Suppressor macrophage (primary cell): ENCODE measurements at places on chromosomes 16 and 17.

DNA sequence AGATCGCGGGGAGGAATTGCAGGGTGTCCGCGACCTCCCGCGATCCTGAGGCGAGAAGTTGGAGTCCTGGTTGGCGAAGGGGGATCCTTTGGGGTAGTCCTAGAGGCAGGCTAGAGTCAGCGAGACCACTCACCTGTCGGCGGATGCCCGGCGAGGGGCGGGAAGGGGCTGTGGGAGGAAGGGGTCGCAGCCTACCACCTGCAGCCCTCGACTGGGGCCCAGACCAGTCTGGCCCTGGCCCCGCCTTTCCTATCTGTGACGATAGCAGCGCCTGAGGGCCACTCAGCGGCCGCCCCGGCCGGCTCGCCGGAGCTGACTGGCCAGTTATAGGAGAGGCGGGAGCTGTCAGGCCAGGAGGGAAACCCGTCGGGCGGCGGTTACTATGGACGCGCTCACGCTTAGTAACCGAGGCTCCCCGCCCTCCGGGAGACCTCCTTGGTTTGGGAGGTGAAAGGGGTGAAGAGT lies at the start of gene TEKT3:
TSS of gene TEKT3 (minus strand) at position 213 of the 465 bp plus-strand sequence. CDS start 10,012 bp downstream, outside the sequence.
- peak; percentile 63 for DNase-seq

- DNase-seq, result no peak
Measured at GRCh38 chr17:65730711-65731169, 169.3 kb upstream of the AXIN2 start.

GRCh38 chr17:7084088-7084487 lies 4.0 kb upstream of the CLEC10A start:
- peak; percentile 68 for DNase-seq

DNA sequence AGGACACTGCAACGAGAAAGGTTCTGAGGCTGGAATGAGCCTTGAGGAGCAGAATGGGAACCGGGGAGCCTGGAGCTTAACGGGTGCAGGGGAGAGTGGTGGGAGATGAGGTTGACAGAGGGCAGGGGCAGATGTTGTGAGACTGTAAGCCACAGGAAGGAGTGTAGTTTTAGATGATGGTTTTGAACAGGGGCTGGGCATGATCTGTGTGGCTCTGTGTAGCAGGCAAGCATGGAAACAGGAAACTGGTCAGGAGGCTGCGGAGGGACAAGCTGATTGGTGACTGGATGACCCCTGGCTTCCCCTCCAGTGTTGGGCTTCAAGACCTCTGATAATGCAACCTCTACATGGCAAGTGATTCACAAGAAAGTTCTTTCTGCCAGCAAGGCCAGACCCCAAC lies 1.4 kb upstream of the CNGB1 start:
- DNase-seq, result no peak

DNA sequence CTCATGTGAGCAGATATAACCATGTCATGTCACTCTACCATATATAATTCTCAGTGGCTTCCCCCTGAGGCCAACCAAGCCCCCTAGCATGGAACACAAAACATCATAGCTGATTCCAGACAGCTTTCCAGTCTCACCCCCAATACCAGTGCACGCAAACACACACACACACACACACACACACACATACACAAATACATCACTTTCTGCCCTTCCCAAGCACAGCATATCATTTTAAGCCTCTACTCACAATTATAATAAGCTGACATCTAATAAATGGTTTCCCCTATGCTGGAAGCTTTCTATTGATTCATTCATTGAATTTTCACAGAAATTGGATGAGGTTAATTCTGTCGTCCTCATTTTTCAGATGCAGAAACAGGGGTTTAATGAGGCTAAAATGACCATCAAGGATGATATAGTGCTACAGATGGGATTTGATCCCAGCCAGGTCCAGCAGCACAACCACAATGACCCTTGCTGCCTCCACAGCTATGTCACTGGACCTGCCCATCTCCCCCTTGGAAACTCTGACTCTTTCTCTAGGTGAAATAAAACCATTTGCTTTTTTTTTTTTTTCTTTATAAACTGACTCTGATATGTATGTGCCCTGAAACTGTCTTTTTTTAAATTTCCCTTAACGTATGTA lies 131.1 kb downstream of the TMEM114 start:
- no peak for DNase-seq

DNA sequence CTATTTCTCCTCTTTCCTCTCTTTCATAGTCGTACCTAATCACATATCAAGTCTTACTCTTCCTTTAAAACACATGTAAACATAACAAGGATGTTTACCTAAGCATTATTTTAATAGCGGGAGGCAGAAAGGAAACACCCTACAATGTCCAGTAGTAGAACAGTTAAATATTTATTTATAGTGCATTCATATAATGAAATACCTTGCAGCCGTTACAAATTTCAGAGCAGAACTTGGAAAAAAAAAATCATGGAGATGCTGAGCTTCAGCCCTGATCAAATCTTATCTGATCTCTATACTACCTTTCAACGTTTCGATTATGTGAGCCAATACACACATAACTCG lies 39.6 kb downstream of the GRB2 start:
- DNase-seq, result no peak

DNA sequence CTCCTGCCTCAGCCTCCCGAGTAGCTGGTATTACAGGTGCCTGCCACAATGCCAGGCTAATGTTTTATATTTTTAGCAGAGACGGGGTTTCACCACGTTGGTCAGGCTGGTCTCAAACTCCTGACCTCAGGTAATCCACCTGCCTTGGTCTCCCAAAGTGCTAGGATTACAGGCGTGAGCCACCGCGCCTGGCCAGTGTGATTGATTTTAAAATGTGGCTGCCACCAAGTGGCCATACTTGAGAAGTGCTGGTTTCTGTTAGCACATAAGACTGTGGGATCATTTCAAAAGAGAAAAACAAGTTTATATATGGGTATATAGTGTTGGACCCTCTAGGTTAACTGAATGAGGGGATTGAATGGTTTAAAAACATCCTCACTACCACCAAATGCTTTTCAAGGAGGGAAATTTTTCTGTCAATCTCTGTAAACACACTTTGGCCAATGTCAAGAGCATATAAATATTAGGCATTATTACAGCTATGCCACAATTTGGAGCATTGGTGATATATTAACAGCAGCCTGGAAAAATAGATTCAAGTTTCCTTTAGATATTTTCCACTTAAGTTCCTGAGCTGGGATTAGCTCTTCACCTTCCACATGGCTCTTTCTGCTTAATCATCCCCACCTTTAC lies 13.5 kb upstream of the DHRS13 start:
- peak; percentile 56 for DNase-seq

GRCh38 chr17:4951486-4951885 lies 567 bp downstream of the ENO3 start:
- no peak for DNase-seq

GRCh38 chr17:82871056-82871775 lies 31.4 kb upstream of the ZNF750 start:
- DNase-seq, result no peak

GRCh38 chr17:72494566-72494965 lies 373.7 kb downstream of the SOX9 start:
- no peak for DNase-seq

- DNase-seq, result no peak
Measured at GRCh38 chr17:35299135-35299534, 56.3 kb downstream of the SLFN5 start.

DNA sequence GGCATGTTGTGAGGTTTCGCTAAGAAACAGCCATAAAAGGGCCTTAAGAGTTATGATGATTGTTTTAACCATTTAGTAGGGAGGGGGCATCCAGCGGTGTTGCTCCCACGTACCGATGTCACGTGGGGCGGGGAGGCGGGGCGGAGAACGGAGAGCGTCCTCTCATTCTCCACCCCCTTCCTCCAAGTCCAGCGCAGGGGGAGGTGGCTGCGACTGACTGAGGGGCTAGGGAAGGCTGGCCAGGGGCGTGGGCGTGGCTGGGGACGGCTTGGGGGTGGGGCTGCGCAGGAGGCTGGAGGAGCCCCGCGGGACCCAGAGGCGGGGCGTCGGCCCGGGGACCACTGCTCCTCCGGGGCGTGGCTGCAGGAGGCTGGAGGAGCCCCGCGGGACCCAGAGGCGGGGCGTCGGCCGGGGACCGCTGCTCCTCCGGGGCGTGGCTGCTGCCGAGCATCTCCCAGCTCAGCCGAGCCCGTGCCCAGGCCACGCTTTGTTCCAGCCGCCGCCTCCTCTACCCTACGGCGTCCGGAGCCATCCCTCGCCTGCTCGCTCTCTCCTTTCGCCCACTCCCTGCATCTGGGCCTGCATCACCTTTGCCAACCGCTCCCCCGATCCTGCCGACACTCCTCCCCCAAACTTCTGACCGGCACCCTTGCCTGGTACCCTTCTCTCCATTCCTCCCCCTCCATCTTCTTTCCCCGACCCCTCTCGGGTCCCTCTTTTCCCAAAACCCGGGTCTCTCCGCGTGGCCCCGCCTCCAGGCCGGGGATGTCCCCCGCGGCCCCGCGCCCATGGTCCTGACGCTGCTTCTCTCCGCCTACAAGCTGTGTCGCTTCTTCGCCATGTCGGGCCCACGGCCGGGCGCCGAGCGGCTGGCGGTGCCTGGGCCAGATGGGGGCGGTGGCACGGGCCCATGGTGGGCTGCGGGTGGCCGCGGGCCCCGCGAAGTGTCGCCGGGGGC lies at the start of gene SARM1:
TSS of gene SARM1 (plus strand) at position 450 of the 958 bp plus-strand sequence. CDS start at position 789, 339 bp downstream.
- no peak for DNase-seq

- no peak for DNase-seq
Measured at GRCh38 chr17:29166507-29166887, 13.7 kb downstream of the MYO18A start.

GRCh38 chr16:57865746-57866528 lies 63.6 kb upstream of the KIFC3 start:
- no peak for DNase-seq

DNA sequence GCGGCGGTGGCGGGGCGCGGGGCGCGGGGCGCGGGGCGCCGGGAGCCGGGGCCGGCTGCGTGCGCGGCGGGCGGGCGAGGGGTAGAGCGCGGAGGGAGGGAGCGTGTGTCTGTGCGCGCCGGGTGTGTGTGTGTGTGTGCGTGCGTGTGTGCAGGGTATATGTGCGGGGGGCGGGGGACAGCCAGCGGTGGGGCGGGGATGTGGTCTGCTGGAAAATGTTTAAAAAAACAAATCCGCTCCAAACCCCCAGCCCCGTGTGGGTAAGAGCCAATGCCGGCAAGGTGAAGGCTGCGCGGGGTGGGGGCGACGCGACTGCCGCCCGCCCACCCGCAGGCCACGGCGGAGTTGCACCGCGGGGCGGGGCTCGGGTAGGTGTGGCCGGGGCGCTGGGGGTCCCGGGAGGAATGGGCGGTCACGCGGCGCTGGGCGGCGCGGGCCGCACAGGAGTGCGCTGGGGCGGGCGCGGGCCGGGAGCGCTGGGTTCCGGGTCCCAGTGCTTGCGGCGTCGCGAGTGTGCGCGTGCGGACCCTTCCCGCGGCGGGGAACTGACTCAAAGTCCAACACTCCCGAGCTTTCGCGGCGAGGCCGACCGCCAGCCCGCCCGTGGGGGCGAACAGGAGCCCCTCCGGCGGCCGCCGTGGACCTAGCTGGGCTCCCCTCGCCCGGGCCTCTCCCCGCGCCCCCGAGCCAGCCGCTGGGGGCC lies at the start of gene CYGB:
TSS of gene CYGB (minus strand) at position 132 of the 703 bp plus-strand sequence. CDS start 167 bp downstream, outside the sequence.
- no peak for DNase-seq

DNA sequence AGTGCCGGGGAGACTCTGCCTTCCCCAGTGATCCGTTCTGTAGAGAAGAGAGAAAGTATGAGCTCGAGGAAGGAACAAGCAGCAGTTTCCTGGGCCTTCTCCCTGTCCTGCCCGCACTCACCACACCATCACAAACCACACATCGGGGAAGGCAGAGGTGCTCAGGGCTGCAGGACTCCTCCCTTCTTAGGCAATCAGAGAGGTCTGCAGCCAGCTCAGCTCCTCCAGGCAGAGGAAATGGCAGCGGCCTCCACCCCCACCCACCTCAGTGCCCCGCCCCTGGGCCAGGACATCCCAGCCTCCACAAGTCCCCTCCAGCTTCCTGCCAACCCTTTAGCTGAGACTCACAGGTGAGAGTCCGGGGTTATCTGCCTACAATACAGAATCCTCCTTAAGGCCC lies 2.0 kb downstream of the ZNF319 start:
- DNase-seq, result peak; percentile 31

DNA sequence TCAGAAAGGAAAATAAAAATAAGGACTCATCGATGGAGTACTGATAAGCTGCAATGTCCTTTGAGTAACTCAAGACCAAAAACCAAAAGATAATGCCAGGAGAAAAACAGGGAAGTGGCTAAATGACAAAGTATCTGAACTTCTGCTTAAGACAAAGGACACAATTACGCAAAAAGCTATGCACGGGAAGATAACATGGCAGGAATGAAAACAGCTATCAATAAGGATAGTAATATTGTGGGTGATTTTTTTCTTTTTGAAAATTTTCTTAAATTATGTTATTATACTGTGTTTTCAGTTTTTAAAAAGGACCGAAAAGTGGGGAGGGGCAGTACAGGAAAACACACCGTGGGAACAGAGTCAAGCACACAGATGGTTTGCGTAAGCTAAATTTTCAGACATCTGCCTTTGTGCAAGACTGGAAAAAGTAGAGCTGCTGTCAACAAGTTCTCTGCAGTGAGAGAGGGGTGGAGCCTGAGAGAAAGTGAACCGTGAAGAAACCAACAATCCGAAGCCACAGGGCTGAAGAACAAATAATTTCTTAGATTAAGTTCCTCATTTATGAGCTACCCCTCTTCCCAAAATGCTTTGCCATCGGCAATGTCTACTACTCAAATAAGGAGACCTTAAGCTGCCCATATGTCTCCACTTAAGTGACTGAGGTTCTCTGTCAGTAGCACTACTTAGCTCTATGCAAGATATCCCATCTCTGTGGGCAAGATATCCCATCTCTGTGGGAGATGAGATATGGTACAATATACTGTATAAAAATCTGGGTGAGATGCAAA lies 99.9 kb upstream of the CORO6 start:
- peak; percentile 96 for DNase-seq

GRCh38 chr16:83533193-83533592 lies 274.6 kb upstream of the HSBP1 start:
- DNase-seq, result no peak

DNA sequence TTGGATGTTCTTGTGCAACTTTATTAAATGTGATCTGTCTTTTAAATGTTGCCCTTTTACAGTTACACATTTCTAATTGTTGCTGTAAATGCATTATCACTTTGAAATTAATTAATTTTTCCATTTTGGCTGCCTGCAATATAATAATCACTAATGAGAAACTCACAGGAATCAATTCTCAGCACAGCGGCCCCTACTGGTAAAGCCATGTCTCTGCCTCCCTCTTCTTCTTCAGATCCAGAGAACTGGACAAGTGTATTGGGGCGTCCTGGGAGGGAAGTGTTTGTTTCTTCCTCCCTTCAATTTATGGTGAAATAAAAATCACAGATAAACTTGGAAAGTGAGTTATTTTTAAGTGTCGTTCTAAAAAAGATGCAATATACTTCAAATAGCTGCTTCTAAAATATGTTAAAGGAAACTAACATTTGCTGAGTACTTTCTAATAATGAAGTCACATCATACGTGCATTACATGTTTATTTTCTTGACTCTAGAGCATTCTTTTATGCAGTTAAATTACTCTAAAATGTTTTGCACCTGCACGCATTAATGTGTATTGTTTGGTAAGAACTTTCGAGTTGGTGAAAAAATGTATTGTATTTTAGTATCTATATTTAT lies 338.0 kb downstream of the WWOX start:
- peak; percentile 66 for DNase-seq
